ENCODE measurements at places on chromosomes 11 and 22. TPM values are rescaled to one million over a fixed set of nuclear protein-coding genes. Genes with fewer than 3 reads are reported as not detected.

GRCh38 chr11:69443968-69444364 lies 37.5 kb upstream of the LINC01488 start:
- H3K4me3 ChIP-seq = peak overlapping the region; percentile 62
- no peaks in the 10 kb centered on the region for H3K27me3 ChIP-seq
- no peaks in the 10 kb centered on the region for H3K36me3 ChIP-seq
- peak overlapping the region; percentile 96 for H3K27ac ChIP-seq
- H3K4me1 ChIP-seq = peaks cover 36% of the 10 kb centered on the region

- no peaks in the 10 kb centered on the region for H3K27me3 ChIP-seq
- DNase-seq = no peak
- peaks cover 32% of the 10 kb centered on the region for H3K4me1 ChIP-seq
- peak overlapping the region; percentile 100 for H3K4me3 ChIP-seq
- peaks cover 7% of the 10 kb centered on the region for H3K36me3 ChIP-seq
These were observed 1.4 kb downstream of the PCSK7 start for GRCh38 chr11:117230286-117230961.

The MRGPRF gene
- 4.0 TPM for total RNA-seq

The ISX gene
- 2.6 TPM for total RNA-seq

The ADAMTS15 gene
- 9.4 TPM for total RNA-seq

- H3K27ac ChIP-seq = no peak overlapping the region
- H3K4me3 ChIP-seq = no peak overlapping the region
- no peak for DNase-seq
- no peaks in the 10 kb centered on the region for H3K36me3 ChIP-seq
- peaks cover 30% of the 10 kb centered on the region for H3K4me1 ChIP-seq
These were observed 128.0 kb upstream of the ANO1 start for GRCh38 chr11:69950120-69950519.

DNA sequence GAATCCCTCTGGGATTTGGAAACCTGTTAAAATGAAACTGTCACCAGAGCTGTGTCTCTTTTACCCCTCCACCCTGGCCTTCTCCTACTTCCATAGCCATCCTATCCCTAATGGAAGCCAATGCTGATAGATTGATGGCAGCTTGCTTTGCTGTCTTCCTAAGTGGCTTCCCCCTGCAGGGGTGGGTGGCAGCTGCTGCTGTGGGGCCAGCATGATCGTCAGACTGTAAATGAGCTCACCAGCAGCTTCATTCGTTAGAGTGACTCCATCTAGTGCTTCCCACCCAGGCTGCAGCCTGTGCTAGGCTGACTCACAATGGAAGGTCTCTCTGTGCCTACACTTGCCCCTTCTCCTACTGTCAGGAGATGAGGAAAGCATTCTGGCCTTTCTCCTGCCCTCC lies 311.0 kb downstream of the BUD13 start:
- peaks cover 45% of the 10 kb centered on the region for H3K27me3 ChIP-seq
- peaks cover 30% of the 10 kb centered on the region for H3K4me1 ChIP-seq
- no peak for DNase-seq

DNA sequence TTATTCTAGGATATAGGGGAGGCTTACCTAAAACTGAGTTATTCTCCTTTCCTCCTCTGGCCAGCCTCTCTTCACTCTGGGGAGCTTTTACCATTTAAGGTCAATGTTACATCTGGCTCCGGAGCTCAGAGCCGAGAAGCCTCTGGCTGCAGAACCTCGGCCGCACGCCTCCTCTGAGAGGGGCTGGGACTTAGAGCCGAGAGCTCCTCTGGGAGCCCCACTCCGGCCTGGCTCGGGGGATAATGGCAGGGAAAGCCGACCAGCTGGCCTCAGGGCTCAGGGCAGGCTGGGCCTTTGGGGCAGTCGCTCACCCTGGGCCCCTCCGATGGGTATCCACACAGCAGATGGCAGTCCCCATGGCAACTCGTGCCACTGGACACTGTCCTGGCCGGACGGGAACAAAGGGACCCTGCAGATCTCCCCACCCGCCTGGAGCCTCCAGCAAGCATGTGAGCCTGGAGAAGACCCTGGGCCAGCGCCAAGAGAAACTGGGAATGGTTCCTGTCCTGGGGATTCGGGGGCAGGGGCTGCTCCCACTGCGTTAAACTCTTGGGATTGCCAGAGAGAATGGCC lies at the start of gene IRAG1:
Gene IRAG1 (minus strand): TSS at position 247 of the 573 bp plus-strand sequence. CDS start 153 bp downstream, at position 94.
- H3K36me3 ChIP-seq = no peaks in the 10 kb centered on the region
- H3K4me3 ChIP-seq = peak within 1 kb of the TSS; percentile 38
- H3K27me3 ChIP-seq = no peaks in the 10 kb centered on the region
- H3K27ac ChIP-seq = peak within 1 kb of the TSS; percentile 65

DNA sequence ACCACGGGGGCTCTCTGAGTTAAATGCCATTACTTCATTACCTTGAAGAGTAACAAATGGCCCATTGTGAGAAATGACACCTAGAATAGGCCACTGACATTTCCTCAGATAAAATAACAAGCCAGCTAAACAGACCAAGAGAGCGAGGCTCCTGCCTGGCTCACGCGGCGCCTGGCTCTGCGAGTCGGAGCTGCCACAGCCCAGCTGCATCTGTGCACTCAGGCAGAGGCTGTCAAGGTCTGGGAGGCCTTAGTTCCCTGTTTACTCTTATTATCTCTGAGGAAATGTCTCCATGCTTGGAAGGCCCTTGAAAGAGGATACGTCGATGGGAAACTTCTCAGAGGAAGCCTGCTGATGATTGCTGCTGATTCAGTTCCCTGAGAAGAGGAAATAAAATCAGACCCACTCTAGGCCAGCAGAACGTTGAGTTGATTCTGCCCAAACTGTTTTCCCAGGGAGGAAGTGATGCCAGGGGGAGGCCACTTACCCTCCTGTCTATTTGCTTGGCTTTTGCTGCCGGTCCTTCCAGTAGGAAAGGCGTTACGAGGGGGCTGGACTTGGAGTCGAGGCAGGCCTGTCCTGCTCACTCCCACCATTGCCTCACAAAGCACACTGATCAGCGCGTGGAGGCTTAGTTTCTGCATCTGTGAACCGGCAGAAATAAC lies 208.8 kb downstream of the TBC1D22A start:
- peak overlapping the region; percentile 61 for H3K27ac ChIP-seq
- peaks cover 7% of the 10 kb centered on the region for H3K4me1 ChIP-seq
- H3K27me3 ChIP-seq = no peaks in the 10 kb centered on the region
- peaks cover 3% of the 10 kb centered on the region for H3K36me3 ChIP-seq
